Epithelial cell of esophagus (primary cell): ENCODE measurements at places on chromosomes 2 and 18.
A peak's percentile ranks its signal among the peaks of the same experiment; 100 is the strongest.

DNA sequence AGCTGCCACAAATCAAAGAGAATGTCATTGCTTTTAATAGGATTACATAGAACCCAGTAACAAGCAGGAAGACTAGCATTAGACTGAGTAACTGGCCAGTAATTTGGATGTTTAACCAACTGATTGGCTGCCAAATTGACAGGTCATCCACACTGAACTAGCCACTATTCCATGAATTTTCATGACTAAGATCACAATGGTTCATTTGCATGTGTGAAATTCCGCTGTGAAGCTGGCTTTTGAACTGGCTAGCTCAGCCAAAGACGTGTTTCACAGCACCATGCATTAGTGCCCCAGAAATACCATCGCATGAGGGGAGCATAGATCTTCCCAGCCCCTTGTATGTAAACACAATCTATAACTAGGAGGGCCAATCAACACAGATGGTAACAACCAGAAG lies 649.8 kb downstream of the ARHGAP15 start:
- DNase-seq: peak; percentile 15

DNA sequence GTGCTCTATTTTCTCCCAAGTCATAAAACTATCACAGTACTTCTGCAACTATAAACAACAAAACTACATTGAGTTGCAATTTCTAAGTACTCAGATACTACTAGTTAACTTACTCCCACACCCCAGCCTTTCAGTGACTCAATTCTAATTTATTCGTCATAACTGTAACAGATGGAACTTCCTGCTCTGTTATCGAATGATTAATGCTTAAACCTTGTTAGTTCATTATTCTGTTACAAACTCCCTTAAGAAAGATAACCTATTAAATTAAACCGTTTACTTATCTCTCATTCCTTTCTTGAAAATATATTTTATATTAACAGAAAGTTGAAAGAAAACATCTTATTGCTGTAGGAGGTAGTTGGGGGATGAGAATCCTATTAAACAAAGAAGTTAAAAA lies 17.0 kb downstream of the TNFAIP6 start:
- DNase-seq: peak; percentile 85

- DNase-seq: no peak
These were observed 15.2 kb downstream of the GALNT3 start for GRCh38 chr2:165778653-165779451.

GRCh38 chr18:3051718-3052410 lies 38.9 kb upstream of the LPIN2 start:
- peak; percentile 47 for DNase-seq

DNA sequence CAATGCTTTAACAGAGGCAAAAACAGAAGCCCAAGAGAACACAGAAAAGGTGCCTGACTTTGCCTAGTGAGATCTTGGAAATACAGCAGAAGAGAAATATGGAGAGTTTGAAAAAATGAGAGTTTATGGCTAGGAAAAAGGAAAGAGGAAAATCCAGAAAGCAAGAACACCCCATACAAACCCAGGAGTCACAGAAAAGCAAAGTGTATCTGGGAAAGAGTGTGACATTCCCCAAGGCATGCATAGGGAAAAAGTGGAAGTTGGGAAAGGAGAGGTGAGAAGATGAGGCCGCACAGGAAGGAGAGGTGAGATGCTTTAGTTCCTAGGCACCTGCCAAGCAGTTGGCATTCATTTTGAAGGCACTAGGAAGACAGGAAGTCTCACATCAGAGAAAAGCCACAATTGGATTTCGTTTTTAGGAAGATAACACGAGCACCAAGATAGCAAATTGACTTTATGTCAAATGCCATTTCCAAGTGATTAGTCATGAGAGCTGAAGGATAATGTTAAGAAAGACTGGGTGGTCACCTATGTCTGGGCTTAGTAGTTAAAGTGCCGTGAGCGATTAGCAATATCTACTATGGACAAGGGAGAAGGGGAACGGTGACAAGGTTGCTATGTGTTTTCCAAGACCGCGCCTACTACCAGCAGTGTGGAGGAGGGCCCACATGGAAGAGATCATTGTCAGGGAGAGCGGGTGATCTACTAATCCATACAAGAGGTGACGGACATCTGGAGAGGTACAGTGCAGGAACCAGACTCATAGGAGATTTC lies 224.1 kb upstream of the PARD3B start:
- DNase-seq: no peak

DNA sequence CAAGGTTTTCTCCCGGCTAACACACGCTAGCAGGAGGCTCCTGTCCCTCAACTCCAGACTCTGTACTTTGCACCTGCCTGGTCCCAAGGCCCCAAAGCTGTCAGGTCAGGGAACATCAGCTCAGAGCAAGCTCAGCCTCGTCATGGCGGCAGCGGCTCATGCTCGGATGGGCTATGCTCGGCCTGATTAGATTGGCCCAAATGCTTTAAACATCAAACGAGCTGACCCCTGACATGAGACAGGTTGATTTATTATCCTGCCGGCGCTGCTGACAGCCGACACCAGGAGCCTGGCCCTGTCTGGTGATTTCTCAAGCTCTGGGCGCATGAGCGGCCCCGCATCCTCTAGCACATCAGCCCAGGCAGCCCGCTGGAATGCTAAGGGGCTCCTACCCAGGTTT lies 436.4 kb downstream of the EIPR1 start:
- no peak for DNase-seq

GRCh38 chr2:232890896-232891601 lies 21.0 kb downstream of the SNORC start:
- peak; percentile 68 for DNase-seq

- DNase-seq: peak; percentile 86
These were observed 30.4 kb downstream of the SRSF7 start for GRCh38 chr2:38720613-38721241.

- no peak for DNase-seq
These were observed 181.0 kb upstream of the SALL3 start for GRCh38 chr18:78798402-78799175.

DNA sequence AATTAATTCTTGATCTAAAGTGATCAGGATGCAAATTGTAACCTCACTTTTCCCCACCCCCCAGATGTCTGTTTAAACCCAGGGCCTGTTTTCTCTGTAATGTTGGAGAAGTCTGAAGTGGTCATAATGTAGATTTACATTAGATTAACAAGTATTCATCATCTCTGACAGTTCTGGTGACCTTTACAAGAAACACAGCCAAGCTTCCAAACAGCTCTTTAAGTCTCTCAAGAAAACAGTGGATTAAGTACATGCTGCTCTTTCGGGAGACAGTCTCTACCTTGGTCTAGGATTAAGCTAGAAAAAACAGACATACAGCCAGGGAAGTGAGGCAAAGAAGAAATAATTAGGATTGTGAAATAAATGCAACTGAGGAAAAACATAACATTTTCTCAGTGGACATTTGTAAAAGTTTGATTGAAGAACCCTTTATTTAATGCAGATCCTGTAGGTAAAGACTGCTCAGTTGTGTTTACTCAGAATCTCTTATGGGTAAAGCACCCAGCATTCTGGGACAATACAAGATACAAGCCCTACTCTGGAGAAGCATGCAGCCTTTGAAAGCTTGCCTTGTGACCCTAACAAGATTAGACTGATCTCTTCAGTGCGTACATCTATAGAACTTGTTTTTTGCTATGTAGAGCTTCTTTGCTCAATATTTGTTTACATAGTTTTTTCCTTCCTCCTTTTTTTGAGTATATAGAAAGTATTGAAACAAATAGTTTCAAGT lies 203.9 kb downstream of the PHLPP1 start:
- no peak for DNase-seq

GRCh38 chr2:144248350-144249034 lies 271.4 kb downstream of the ZEB2 start:
- DNase-seq: no peak
